GM19239 (cell line): ENCODE measurements at places on chromosomes 6 and 20.

- peak; percentile 38 for DNase-seq
Observed at GRCh38 chr6:27582928-27583725, 110.2 kb upstream of the ZNF184 start.

- DNase-seq: no peak
Observed at GRCh38 chr6:21958428-21958827, 338.4 kb downstream of the PRL start.

DNA sequence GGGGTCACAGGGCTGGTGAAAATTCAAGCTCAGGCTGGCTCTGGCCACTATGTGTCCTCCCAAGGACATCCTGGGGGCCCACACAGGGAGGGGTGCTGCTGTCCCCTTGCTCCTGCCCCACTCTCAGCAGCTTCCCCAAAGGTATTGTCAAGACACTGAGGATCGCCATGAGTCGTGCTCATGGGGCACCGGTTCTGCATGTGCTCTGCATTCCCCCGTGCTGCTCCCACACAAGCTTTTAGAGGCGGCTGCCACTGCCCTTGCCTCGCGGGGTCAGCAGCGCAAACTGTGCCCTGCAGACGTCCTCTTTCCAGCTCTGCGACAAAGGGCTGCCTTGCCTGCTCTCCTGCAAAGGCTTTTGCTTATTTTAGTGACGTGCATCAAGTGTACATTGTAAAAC is 179.8 kb downstream of the ERMARD start:
- no peak for DNase-seq

GRCh38 chr6:139572001-139572400 is 197.6 kb upstream of the CITED2 start:
- DNase-seq: no peak

GRCh38 chr20:38947931-38948362 is 14.2 kb upstream of the DHX35 start:
- no peak for DNase-seq

GRCh38 chr20:50992733-50993457 is 30.0 kb downstream of the KCNG1 start:
- DNase-seq: peak; percentile 59

DNA sequence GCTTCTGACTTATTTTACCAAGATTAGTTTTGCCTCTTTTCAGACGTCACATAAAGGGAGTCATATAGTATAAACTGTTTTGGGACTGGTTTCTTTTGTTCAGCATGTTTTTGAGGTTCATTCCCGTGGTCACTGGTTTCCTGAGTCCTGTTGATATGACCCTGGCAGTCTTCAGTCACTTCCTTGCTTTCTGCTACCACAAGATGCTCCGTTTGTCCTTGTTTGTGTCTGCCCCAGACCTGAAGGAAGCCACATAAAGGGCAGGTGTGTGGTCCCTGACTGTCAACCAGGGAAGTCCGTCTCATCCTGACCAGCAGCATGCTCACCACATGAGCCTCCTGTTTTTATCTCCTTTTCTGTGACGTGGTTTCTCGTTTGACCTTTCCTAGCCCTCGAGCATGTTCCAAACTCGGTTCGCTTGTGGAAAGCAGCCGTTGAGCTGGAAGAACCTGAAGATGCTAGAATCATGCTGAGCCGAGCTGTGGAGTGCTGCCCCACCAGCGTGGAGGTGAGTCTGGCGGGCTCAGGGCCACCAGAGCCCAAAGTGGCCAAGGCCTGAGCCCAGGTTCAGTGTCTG is 26.1 kb upstream of the C20orf204 start:
- no peak for DNase-seq

DNA sequence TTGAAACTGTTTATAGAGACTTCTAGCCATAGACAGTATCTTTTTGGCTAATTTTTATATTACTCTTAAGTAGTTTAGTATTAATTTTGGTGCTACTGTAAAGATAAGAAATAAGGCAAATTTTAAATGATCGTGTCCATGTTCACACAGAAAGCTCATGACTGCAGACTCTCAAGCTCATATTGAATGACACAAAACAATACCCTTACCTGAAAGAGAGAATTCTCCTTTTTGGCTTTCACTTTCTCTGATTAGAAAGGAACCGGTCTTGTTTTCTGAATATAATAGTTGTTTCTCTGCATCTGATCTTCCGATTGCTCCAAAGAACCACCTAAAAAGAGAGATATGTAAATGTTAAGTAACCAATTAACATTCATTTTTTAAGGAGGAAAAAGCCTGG is 57.0 kb downstream of the FRK start:
- DNase-seq: no peak

DNA sequence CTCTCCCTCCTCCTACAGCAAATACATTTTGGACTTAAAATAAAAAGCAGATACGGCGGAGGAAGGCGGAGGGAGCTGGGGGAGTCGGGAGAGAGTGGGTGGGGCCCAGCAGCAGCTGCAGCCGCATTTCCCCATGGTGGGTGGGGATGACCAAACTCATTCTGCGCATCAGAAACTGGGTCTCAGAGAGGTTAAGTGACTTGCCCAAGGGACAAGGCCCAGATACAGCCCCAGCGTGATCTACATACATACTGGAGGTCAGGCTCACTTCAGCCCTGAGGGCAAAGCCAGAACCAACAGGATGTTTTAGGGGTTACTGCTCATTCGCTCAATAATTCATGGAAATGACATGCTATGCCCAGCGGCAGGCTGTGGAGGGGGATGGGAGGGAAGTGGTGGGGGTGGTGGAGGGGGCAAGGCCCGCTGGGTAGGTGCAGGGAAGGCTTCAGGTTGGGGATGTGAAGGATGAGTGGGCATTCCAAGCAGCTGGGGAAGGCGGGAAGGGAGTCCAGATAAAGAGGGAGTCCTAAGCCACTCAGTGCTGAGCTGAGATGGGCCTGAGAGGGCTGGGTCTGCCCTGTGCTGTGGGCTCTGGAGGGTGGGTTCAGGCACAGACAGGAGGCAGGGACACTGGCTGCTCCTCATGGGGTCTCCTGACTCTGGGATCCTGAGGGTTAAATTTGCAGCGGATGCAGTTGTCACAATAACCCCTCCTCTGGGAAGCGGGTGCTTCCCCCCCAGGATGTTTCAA is 31.0 kb downstream of the DLGAP4 start:
- no peak for DNase-seq

GRCh38 chr20:38046572-38046971 is 13.0 kb downstream of the RPRD1B start:
- DNase-seq: no peak

DNA sequence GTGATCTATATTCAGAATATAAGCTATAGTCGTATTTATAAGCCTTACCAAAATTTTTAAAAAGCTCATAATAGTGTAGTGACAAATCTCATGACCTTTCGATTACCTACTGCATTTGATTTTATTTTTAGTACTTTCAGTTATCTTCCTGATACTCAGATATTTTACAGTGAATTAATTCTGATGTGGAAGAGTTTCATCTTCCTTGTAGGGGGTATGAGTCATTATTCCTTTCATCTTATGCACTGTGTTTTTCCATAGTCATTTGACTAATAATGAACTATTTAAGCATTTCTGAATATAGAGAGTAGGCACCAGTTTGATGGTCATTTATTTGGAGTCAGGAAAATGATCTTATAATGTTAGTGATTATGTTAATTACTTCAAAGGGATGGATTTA is 36.4 kb downstream of the HDGFL1 start:
- DNase-seq: no peak

DNA sequence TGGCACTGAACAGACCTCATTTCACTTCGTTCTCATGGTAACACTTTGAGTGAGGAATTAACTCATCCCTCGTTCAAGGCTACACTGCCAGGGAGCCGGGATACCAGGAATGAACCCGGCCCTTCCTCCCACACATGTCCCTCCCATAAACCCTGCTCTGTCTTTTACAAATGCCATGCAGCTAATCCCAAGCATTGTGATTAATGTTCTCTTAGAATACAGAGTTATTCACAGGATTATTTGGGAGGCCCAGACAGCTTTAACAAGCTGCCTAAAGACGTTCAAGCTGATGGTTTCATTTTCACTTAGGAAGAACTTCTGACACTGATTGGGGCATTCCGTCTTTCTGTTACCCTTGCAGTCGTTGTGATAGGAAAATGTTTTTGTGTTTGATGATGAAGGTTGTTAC is 42.5 kb upstream of the CD83 start:
- no peak for DNase-seq

- DNase-seq: peak; percentile 70
Observed at GRCh38 chr20:43914311-43915210, at the start of gene TOX2. Gene TOX2, plus strand, starts transcription at chr20:43914852. Its CDS starts 40 bp downstream, at chr20:43914892.

- no peak for DNase-seq
Observed at GRCh38 chr6:77298283-77298682, 165.0 kb downstream of the HTR1B start.

- peak; percentile 69 for DNase-seq
Observed at GRCh38 chr20:50338479-50339391, 148.1 kb downstream of the CEBPB start.

- no peak for DNase-seq
Observed at GRCh38 chr6:12423832-12424231, 133.7 kb downstream of the EDN1 start.

GRCh38 chr20:4090756-4091489 is 75.6 kb upstream of the RNF24 start:
- no peak for DNase-seq

DNA sequence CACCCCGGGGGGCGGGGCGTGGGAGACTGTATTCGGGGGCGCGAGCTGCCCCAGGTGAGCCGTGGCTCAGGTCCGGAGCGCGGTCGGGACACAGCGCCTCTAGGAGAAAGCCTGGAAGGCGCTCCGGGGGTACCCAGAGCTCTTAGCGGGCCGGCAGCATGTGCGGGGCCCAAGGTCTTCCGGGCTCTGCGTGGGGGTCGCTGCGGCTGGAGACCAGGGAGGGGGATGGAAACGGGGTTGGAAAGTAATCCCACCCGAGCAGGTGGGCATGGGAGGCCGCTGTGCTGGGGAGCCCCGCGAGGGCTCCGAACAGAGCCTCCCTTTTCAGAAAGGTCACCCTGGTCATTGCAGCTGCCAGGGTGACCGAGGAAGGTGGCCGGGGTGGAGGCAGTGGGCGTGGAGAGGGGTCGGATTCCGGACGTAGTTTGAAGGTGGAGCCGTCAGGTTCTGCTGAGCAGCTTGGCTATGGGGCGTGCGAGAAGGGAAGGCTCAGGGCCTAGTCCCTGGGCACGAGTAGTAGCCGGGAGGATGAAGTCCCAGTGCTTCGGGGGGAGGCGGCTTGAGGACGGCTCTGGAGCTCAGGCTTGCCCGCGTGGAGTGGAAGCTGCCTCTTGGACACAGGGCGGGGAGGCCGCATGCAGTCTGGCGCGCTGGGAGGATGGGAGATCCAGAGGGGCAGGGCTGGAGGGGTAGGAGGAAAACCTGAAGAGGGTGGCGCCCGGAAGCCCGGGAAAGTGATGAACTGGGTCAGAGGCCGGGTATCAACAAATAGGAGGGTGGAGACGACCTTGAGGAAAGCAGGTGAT is at the start of gene SIRT5:
Gene SIRT5 (plus strand): TSS at position 31 of the 806 bp plus-strand sequence. CDS start 9,510 bp downstream, outside the sequence.
- peak; percentile 40 for DNase-seq

GRCh38 chr6:38172739-38173410 is 353.3 kb downstream of the ZFAND3 start:
- no peak for DNase-seq

- no peak for DNase-seq
Observed at GRCh38 chr6:113057567-113058053, 710.5 kb downstream of the RFPL4B start.

GRCh38 chr6:149342525-149342924 is 25.0 kb downstream of the TAB2 start:
- DNase-seq: no peak

DNA sequence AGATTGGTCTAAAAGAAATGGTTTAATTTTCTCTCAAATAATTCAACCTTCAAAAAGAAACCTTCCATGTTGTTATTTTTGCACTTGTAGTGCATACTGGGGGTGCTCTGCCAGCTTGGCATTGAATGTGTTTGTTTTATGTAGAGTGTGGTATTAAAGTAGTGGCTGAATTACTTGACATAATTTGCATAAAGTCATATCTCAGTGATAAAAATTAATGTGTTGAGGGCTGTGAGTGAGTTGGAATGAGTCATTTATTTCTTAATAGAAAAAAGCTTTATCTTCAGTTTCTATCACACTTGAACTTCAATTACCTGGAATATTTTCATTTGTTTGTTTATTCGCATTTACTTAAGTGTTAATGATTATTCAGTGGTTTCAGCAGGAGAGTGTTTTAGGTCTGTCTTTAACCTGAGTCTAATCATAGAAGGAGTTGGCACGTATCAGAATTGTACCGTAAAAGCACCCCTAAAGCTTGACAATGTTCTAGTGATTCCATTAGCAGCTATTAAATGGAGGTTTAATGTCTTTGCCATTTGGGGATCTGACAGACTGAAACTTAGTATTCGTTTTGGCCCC is 801.2 kb upstream of the FLRT3 start:
- no peak for DNase-seq

GRCh38 chr6:138691595-138692057 is 81.9 kb upstream of the CCDC28A start:
- no peak for DNase-seq

GRCh38 chr20:44070139-44070900 is 116.7 kb downstream of the JPH2 start:
- no peak for DNase-seq

GRCh38 chr6:4262526-4262925 is 127.2 kb upstream of the ECI2 start:
- no peak for DNase-seq

GRCh38 chr20:36802326-36803222 is 29.0 kb upstream of the DSN1 start:
- no peak for DNase-seq

GRCh38 chr6:152244998-152245630 is 392.0 kb downstream of the SYNE1 start:
- no peak for DNase-seq

DNA sequence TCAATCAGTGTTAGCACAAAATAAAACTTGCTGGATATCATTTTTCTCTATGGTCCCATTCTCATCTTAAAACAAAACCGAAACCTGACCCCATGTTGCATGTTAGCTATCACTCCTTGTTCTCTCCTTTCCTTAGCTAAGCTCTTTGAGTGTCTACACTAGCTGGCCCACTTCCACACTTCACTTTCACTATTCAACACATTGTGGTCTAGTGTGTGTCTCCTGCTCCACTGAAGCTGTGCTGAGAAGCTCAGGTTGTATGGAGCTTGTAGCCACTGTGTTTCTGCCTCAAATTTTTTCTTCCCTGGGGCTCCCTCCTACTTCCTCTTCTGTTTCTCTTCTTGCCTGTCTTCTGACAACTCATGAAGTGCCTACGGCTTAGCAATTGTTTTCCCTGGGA is 223.0 kb downstream of the NKAIN2 start:
- DNase-seq: no peak

DNA sequence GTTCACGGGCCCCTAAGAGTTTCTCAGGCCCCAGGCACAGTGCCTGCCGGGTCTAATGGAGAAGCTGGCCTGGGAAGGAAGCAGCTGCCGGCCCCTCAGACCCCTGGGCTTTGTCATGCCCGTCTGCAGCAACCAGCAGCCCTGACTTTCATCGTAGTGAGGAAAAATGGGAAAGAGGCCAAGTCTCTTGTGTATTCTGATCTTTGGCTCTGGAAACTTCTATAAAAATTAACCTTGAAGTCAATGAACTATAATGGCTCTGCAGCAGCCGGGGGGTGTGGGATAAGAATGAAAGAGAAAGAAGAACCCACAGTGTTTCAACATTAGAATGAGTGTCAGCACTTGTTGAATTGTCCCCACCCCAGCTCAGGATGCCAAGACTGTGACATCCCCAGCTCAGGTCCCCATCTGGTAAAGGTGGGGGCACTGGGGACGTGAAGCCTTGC is 12.9 kb downstream of the TGM2 start:
- DNase-seq: peak; percentile 76

- no peak for DNase-seq
Observed at GRCh38 chr20:58402305-58402704, 13.3 kb downstream of the VAPB start.

GRCh38 chr6:108250240-108250866 is 10.5 kb downstream of the SNX3 start:
- DNase-seq: peak; percentile 4
